ENCODE measurements at places on chromosomes 13 and 19.

DNA sequence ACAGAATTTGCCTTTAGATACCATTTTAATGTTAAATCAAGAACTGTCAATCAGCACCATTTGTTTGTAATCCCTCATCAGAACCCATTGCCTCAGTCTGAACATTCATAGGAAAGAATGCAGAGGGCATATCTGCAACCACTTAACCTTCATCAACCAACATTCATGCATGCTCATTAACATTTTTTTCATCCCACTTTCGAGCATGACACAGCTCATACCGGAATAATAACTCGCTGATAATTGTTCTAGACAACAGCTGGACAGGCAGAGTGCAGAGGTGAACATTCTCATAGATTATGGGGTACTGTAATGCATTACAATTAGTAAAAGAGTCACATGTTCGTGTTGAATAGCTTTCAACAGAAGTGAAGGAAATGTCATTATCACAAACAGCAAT lies 216.8 kb downstream of the DIAPH3 start:
- DNase-seq = no peak

GRCh38 chr19:20453425-20453935 lies 112.1 kb downstream of the ZNF737 start:
- no peak for DNase-seq

GRCh38 chr13:66469745-66470144 lies 760.4 kb downstream of the PCDH9 start:
- DNase-seq = no peak

DNA sequence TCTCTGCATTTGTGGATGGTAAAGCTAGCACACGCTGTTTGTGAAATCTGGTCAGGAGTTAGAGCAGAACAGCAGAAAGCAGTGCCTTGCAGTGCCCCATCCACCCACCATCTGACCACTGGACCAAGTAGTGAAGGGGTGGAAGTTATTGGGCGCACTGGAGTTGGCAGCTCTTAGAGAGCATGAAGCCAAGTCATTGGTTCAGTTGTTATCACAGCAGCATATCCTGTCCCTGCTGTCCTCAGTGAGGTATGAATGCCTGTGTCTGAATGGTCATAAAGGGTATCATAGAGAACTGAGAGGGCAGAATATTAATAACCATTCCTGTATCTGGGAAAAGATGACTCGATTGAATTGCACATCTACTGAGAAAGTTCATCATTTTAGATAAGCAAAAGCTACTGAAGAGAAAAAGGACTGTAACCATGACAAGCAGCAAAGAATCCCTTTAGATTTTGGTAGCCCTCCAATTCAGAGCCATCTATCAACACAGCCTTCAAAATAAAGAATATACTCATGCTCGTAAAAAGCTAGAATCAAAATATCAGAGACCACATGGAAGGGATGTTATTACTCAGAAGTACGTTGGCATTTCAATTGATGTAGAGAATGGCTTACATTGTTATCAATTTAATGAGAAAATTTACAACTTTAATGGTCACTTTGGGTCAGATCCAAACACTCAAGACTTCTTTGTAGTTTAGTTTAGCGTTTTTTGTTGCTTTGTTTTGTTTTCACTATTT lies 919.0 kb downstream of the EFNB2 start:
- DNase-seq = no peak

DNA sequence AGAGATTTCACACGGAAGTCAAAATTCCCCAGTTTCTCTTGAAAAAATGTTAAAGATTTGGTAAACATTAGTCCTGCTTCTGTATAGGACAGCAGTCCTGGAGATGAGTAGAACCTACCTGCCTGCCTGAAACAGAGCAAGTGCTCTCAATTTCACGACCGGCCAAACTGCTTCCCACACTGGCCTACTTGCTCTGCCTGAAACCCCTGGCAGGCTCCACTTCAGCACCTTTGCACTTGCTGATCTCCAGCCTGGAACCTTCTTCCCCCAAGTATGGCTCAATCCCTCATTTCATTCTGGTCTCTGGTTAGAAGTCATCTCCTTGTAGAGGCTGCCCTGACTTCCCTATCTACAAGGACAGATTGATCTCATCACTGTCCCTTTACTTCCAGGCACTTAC lies 271.4 kb downstream of the DLEU7 start:
- no peak for DNase-seq

GRCh38 chr19:55525289-55526101 lies 11.4 kb downstream of the SBK2 start:
- no peak for DNase-seq

DNA sequence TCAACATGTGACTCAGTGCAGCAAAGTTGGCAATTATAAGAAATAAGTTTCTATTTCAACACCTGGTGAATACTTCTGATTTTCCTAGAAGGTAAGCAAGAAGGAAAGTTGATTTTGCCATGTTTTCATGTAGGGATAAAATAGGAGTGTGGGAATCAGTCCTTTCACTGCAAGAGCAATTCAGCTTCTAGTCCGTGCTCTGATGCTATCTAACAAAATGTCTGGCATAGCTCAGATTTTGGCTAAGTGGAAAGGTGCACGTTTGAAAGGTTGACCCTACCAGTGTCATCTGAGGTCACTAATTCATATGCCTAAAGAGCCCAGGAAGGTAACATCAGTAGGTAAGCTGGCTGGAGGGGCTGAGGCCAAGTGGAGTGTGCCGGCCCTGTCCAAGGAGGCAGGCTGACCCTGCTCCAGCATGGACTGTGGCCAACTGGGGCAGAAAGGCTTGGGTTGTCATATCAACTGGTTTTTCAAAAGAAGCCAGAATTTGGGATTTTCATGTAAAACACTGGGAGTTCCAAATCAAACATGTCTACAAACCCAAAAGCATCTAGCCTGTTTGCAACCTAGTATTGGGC lies 38.9 kb upstream of the MEDAG start:
- DNase-seq = no peak

GRCh38 chr13:61406275-61406674 lies 9.4 kb downstream of the PCDH20 start:
- DNase-seq = no peak

DNA sequence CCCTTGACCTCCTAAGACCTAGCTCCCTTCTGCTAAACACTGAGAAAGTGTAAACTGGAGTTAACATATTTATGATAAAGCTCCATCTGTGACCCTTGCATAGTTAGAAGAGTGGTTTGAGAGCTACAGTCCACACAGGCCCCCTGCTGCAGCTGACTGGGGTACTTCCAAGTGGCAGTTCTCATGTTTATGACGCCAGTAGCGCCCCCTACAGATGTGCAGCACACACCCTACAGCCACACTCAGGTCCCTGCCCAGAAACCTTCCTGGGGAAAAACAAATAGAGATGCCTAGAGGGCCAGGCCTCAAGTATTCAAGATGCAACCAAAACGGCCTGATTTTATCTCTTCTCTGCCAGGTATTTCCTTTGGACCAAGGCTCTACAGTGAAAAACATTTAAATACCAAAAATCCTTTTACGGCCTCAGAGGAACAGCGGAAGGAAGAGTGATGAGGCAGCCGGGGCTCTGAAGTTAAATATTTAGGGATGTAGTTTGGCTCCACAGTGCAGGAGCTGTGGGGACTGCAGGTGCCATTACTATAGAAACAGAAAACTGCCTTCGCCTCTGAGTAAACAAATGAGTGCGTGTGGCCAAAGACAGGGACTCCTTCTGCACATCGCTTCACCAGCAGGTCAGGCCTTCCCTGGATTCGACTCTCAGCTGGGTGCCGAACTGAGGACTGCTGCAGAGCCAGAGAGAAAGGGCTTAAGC lies 553.1 kb downstream of the EFNB2 start:
- DNase-seq = no peak

- no peak for DNase-seq
Measured at GRCh38 chr13:103370790-103371189, 304.6 kb upstream of the SLC10A2 start.

DNA sequence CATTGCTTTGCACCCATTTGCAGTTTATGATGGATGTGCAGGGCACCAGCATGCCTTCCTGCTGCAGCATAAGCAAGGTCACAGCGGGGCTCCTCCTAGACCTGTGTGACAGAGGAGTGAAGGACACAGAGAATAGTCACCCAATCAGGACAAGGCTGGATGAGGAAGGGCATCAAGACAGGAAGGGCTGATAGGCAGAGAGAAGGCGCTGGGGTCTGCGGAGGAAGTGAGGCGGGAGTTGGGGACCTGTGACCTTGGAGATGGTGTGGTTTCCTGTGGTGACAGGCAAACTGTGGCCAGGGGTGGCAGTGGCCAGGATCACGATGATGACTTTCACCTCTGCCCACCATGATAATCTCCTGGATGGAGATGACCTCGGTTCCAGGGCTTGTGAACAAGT lies 16.4 kb upstream of the KCTD15 start:
- no peak for DNase-seq

- no peak for DNase-seq
Measured at GRCh38 chr19:49857061-49857837, 6.3 kb downstream of the PTOV1 start.

GRCh38 chr13:103788061-103788652 lies 721.9 kb upstream of the SLC10A2 start:
- DNase-seq = no peak

DNA sequence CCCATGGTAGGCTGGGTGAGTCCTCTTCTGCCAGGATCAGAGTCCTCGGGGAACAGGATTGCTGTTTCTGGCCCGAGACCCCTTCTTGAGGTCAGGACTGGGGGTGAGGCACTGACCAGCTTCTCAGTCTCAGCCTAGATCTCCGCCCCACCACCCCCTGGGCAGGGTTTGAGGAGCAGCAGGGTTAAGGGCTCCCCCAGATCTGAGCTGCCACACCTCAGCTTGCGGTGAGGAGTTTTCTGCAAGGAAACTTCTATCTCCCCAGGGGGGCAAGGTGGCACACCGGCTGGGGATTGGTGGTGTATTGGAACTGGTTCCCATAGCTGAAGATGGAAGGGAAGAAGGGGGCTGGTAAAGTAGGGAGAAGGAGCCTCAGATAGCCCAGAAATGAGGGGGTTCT lies 19.5 kb downstream of the CHST8 start:
- DNase-seq = no peak

DNA sequence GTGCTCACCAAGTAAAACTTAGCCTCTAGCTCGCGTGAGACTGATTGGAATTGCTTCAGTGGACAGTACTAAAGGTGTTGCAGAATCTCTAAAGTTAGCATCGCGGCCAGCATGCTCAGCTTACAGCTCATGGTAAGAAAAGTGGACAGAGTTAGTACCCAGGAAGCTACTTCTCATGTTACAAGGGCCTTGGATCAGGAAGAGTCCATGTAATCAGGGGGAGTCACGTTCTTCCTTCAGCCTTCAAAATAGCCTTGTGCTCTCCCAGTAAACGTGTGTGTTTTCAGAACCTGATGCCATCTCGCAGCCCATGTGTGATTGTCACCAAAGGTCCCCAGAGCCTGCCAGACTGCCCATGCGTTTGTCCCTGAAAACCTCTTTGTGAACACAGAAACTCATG lies 195.8 kb upstream of the RNF113B start:
- DNase-seq = no peak
